Activated CD8-positive, alpha-beta T cell treated with anti-CD3 and anti-CD28 coated beads for 36 hours (primary cell): ENCODE measurements at places on chromosomes 4 and X. TPM values are rescaled to one million over a fixed set of nuclear protein-coding genes. Genes with fewer than 3 reads are reported as not detected.

The PAGE2B gene
- total RNA-seq: not detected

The FAM149A gene
- 0.38 TPM for total RNA-seq

- DNase-seq: no peak
- H3K27ac ChIP-seq: no peak overlapping the region
- H3K4me3 ChIP-seq: no peak overlapping the region
- H3K36me3 ChIP-seq: peaks cover 46% of the 10 kb centered on the region
- no peaks in the 10 kb centered on the region for H3K27me3 ChIP-seq
Observed at GRCh38 chr4:26388671-26389070, 67.9 kb downstream of the RBPJ start.

DNA sequence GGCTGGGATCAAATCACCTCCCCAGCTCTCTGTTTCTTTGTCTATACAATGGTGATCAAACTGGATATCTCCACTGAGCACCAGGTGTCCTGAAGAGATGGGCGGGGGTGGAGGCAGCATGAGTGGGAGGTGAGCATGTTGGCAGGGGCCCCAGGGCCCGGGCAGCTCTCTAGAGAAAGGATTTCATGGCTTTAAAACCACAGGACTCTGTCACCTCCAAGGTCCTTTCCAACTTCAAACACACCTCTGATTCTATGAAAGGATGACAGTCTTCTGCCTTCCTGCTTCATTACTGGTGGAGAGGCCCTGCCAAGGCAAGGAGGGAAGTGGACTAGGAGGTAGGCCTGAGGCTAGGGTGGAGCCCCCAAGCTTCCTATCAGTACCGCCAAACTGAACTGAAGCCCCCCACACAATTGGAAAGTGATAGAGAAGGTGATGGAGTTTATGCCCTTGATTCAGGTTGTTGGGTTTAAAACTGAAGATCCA lies 38.6 kb downstream of the TRIM2 start:
- DNase-seq: peak; percentile 8
- H3K27ac ChIP-seq: no peak overlapping the region
- H3K4me1 ChIP-seq: peaks cover 4% of the 10 kb centered on the region
- no peak overlapping the region for H3K4me3 ChIP-seq

- H3K27ac ChIP-seq: no peak overlapping the region
- DNase-seq: no peak
- H3K4me1 ChIP-seq: no peaks in the 10 kb centered on the region
- no peak overlapping the region for H3K4me3 ChIP-seq
Observed at GRCh38 chr4:84631573-84631972, 48.6 kb downstream of the CDS1 start.

DNA sequence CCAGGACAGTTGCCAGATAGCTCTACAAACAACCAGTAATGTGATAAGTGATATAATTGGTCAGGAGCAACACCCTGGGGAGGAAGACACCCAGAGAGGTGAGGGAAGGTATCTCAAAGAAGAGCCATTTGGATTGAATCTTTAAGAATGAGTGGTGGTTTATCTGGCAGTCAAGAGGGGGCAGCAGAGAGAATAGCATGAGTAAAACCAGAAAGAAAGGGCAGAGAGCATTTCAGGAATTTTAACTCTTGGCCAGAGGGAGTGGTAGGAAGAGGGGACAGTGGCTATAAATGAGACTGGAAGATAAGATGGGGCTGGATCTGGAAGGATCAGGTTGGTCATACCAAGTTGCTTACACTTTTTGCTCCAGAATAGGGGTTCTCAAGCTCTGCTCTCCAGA lies 5.9 kb upstream of the SEPTIN6 start:
- no peak for DNase-seq
- no peak overlapping the region for H3K4me3 ChIP-seq
- no peaks in the 10 kb centered on the region for H3K27me3 ChIP-seq
- no peaks in the 10 kb centered on the region for H3K36me3 ChIP-seq
- no peak overlapping the region for H3K27ac ChIP-seq
